ENCODE measurements at places on chromosomes 16 and 17.

DNA sequence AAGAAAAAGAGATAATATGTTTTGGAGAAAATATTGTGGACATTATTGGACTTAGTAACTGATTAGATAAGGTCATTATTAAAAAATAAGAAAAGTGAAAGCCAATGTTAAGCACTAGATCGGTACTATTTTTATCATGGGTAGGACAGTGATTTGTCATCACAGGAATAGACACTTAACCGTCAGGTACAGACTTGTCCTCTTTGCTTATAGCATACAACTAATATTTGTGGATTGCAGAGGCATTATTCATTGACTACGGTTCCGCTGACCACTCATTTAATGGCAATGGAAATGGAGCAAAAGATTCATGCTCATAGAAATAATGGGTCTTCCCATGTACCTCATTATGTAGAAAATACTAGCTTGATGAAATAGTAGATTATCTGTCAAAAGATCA is 596.3 kb upstream of the CA10 start:
- DNase-seq, result no peak

- no peak for DNase-seq
These were observed 6.0 kb downstream of the ZNF688 start for GRCh38 chr16:30565526-30565925.

- DNase-seq, result no peak
These were observed 221.3 kb upstream of the KCNJ16 start for GRCh38 chr17:69853541-69854224.

DNA sequence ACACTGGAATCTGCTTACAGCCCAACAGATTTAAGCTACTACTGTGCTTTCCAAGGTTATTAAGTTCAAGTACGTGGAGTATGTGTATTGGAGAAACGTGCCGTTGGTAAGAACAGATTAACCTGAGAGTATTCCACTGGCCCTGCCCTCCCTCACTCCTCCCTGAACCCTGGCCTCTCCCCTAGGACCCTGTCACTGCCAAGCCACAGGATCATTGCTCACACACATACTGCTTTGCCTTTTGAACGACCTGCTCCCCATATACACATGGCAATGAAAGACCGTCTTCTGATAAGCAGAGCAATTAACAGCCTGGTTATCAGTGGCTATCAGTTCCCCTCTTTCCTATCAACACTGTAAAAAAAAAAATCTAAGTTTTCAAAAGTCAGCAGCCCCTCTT is 458.9 kb upstream of the DYNLRB2 start:
- no peak for DNase-seq

DNA sequence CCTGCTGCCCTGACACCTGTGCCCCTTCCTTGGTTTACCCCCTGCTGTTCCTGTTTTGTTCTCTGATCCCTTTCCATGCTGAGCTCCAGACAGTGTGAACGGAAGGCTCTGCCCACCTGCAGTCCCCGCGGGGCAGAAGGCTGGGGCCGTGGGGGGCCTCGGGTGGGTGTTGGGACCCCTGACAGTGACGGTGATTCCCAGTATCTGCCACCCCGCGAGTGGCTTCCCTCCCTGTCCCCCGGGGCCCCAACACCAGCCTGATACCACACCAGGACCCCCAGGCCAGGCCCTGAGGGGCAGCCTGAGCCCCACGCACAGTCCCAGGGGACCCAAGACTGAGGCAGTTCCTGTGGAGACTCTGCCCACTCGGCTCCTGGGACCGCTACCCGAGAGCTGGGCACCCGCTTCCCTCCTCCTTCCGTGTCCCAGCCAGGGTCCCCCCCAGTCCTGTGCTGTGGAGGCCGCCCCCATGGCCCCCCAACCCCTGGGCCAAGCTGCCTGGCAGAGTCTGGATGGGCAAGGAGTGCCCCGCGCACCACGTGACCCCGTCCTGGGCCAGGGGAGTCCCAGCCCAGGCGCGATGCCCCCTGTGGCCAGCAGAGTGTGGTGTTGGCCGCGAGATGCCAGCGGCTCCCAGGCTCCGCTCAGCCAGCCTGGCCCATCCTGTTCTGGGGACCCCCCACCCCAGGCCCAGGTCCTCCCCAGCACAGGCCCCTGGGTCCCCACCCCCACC is 10.0 kb upstream of the C1QTNF8 start:
- DNase-seq, result peak; percentile 21

DNA sequence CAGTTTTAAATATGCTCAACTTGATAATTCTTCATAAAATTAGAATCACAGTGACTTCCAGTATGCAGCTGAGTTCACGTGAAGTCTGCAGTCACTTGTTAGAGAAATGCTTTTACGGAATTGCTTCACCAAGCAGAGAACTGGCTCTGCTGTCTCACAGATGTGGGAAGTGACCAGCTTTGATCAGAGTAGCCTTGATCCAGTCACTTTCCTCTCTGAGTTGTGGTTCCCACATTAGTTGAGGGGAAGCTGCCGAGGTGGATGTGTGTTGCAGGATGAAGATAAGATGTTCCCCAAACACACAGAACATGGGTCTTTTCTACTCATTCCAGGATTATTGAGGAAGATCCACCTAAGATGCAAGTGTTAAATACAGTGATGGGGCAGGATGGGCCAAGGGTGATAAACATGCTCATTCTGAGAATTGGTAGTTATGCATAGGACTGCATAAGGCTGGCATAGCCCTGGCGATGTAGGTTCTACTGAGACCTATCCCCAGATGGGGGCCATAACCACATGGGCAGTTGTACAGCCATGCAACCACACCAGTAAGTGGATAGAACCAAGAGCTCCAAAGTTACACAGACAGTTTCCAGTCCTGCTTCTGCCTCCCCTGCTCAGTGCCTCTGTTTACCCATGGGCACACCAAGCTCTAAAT is 168.9 kb upstream of the MAF start:
- DNase-seq, result no peak

DNA sequence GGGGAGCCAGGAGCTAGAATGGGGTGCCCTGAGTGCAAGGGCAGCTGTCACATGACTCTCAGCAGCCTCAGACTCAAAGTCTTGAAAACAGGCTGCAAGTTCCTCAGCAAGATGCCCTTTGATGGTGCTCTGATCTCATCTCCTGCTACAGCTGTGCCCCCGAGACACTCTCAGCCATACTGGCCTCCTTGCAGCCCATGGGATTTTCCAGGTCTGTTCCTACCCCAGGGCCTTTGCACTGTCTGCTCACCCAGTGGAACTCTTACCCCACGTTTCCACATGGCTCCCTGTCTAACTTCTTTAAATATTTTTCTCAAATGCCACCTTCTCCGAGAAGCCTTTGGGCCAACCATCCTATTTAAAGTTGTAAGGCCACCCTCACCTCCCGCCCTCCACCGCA is 146.9 kb downstream of the C16orf95 start:
- DNase-seq, result no peak

- no peak for DNase-seq
These were observed 79.6 kb downstream of the GAS7 start for GRCh38 chr17:10118788-10119130.

GRCh38 chr17:73580073-73580710 is 64.1 kb downstream of the SDK2 start:
- DNase-seq, result no peak

DNA sequence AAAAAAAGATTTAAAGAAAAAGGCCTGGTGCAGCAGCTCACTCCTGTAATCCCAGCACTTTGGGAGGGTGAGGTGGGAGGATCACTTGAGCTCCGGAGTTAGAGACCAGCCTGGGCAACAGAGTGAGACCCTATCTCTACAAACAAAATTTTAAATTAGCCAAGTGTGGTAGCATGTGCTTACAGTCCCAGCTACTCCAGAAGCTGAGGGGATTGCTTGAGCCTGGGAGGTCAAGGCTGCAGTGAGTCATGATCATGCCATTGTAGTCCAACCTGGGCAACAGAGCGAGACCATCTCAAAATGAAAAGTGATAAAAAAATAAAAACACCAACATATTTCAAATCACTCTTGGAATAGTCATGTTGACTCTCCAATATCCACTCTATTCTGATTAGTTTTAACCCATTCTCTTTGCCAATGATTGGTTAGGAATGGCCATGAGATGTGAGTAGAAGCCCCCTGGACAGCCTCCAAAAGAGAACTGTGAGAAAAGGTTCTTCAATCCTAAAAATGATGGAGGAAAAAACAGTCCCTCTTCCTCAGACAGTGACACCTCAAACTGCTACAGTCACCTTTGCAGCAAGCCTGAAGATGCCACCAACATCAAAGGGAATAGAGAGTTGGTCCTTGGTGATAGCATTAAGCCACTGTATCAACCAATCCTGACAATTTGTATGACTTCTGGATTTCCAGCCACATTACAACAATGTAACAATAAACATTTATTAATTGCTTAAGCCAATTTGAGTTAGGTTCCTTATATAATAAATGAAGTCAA is 2.9 kb upstream of the KANSL1 start:
- no peak for DNase-seq

DNA sequence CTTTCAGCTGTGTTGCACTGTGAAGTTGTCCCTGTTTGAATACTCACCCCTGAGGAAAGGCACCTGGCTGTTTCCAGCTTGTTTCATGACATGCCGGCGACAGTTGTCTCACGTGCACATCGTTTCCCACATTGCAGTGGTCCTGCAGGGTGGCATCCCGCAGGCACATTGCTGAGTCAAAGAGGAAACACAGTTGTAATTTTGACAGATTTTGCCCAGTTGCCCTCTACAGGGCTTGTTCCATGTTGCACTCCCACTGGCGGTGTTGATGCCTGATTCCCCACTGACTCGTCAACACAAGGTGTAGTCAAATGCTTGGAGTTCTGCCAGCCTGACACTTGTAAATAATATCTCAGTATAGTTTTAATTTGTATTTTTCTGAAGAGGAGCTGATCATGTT is 23.8 kb downstream of the EPN2 start:
- DNase-seq, result no peak

- DNase-seq, result peak; percentile 44
These were observed 19.1 kb downstream of the WIPI1 start for GRCh38 chr17:68437979-68438822.

DNA sequence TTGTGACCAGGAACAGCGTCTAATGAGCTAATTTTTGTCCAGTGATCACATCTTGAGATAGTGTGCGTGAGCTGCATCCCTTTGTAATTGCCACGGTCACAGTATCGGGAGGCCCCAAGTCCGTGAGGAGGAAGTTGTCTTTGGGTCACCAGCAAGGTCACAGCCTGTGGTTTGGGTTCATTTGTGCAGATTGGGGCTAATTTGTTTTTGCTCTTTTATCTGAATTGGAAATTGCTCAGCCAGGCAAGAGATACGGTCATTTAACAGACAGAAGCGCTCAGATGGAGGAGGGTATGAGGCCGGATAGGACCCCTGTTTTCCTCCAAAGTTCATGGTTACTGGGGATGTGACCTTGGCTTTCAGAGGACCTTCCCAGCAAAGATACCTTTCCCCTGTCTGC is 174.1 kb downstream of the SNX29 start:
- DNase-seq, result no peak

DNA sequence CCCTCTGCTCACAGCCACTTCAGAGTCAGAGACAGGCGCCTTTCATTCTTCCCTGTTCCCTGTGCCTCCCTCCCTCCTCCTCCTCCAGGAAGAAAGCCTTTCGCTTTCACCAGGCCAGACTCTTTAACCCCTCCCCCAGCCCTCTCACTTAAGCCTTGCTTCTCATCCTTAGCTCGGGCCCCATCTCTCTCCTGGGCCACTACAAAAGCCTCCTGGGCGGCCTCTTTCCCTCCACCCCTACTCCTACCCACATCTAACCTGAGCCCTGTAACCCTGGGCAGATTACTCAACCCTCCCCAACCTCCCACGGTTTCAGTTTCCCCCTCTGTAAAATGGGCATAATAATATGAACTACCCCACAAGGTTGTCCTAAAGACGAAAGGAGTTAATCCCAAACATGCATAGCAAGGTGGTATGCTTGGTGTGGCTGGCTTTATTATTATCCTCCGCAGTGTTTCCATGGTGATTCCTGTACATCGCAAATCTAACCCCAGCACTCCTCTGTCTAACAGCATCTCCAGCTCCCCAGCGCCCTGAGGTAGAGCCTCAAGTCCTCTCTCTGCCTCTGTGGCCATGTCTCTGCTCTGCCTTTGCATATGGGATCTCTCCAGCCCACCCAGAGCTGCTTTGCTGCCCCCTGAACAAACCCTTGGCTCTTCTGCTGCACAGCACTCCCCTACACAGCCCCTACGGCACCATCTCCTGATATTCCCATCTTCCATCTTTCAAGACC is 17.7 kb downstream of the PIMREG start:
- no peak for DNase-seq

DNA sequence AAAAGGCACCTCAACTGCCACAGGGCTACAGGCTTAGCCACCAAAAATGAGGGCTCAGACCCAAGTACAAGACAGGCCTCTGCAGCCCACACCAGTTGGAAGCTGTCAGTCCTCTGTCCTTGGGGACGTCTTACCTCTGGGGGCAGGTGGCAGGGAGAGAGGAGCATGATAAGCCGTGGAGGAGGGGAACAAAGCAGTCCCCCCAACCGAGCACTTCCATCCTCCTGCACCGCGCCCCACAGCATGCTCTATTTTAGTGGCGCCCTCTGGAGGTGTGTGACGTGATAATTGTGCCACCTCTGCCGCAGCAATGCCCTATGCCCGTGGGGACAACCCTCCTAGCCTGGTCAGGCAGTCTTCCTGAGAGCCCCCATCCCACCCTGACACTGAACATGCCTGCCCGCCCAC is 13.6 kb downstream of the G6PC3 start:
- DNase-seq, result no peak

DNA sequence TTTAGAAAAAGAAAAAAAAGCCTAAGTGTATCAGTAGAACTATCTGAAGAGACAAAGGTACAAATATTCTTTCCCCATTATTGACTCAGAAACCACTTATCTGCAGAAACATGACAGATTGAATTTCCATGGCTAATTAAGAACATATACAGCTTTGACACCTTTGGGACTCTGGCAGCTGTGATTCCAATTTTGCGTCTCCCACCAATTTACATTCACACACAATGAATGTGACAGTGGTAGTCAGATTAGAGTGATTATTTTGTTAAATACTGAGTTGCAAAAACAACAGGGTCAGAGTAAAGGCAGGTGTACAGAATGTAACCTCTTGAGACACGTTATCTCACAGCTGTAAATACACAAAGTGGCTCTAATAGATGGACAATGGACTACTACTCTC is 5.3 kb upstream of the PPM1D start:
- DNase-seq, result no peak

DNA sequence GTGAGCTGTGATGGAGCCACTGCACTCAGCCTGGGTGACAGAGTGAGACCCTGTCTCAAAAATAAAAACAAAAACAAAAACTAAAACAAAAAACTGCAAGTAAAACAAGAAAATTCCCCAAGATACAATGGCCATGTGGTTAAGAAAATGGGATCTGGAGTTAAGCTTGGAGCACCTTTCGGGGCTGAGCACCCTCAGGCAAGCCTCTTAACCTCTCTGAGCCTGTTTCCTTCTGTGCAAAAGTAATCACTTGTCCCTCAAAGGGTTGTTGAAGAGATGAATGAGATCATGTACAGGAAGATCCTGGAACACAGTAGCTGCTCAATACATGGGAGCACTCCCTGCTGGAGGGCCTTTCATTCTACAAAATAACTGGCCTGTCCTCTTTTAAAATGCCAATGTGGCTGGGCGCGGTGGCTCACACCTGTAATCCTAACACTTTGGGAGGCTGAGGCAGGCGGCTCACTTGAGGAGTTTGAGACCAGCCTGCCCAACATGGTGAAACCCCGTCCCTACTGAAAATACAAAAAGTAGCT is 19.8 kb upstream of the KIFC3 start:
- no peak for DNase-seq

Data from CD4-positive, alpha-beta memory T cell (primary cell).